ENCODE measurements at places on chromosomes 13 and 19.

DNA sequence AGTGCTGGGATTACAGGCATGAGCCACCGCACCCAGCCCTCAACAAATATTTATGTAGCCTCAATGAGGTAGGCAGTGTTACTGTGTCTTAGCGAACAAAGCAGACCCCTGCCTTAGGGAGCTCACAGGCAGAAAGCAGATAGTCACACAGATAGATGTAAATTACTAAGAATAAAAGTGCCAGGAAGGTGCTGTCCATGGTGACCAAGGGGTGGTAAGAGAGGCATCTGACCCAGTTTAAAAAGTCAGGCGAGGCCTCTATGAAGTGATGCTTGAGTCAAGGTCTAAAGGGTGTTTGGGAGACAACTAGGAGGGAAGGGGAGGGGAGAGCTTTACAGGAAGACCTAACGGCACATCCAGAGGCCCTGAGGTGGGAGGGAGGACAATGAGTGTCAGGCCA is 12.4 kb upstream of the CACNG7 start:
- no peak for DNase-seq

- no peak for DNase-seq
Measured at GRCh38 chr13:51806566-51806965, 2.6 kb upstream of the DHRS12 start.

GRCh38 chr13:36353001-36353400 is 6.8 kb upstream of the SPART start:
- DNase-seq: peak; percentile 38

DNA sequence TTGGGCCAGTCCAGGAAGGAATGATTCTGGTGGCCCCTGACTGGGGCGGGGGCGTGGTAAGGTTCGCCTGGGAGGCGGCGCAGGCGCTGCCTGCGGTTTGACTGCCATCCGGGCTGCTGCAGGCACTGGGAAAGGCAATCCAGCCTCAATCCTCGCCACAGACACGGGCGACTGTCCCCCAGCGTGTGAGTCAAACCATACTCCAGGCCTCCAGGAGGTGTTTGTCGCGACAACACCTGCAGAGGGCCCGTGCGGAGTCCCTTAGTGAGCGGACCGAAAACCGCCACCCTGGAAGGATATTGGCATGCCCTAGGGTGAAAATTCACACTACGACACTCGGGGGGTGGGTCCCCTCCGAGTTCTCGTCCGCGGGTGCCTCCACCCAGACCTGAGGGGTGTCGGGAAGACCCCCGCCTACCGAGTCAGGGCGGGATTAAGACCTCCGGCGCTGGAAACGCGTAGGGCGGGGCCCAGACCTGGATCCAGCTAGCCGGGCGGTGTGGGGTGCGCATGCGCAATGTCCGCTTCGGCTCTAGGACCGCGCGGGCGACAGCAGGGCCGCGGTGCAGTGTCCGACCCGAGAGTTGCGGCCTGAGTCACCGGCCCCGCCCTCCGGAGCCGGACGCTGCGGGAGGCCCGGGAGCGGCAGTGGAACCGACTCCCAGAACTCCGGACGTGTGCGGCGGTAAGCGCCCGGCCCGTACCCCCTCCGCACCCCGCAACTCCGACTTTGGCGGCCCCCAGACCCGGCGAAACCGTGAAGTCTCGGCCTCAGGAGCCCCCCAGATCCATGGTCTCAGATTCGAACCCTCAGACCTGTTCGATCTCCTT is at the start of gene CAPNS1:
TSS of gene CAPNS1 (plus strand) at position 594 of the 831 bp plus-strand sequence. CDS start 946 bp downstream, outside the sequence.
- DNase-seq: peak; percentile 79

DNA sequence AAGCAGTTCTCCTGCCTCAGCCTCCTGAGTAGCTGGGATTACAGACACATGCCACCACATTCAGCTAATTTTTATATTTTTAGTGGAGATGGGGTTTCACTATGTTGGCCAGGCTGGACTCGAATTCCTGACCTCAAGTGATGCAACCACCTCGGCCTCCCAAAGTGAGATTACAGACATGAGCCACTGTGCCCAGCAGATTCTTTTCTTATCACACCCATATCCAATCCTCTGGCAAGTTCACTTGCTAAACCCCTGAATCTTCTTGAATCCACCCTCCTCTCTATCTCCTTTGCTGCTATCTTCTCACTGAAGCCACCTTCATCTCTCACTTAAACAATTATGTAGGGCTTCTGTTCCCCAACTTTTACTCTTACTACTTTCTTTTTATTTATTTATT is 17.5 kb downstream of the TMEM143 start:
- DNase-seq: no peak

- no peak for DNase-seq
Measured at GRCh38 chr19:10896851-10897526, 25.6 kb downstream of the CARM1 start.

GRCh38 chr19:29302002-29302928 is 89.3 kb upstream of the UQCRFS1 start:
- DNase-seq: no peak

- no peak for DNase-seq
Measured at GRCh38 chr19:10245189-10245939, 6.7 kb upstream of the MRPL4 start.

GRCh38 chr19:5925830-5926427 is 11.9 kb downstream of the CAPS start:
- DNase-seq: no peak

DNA sequence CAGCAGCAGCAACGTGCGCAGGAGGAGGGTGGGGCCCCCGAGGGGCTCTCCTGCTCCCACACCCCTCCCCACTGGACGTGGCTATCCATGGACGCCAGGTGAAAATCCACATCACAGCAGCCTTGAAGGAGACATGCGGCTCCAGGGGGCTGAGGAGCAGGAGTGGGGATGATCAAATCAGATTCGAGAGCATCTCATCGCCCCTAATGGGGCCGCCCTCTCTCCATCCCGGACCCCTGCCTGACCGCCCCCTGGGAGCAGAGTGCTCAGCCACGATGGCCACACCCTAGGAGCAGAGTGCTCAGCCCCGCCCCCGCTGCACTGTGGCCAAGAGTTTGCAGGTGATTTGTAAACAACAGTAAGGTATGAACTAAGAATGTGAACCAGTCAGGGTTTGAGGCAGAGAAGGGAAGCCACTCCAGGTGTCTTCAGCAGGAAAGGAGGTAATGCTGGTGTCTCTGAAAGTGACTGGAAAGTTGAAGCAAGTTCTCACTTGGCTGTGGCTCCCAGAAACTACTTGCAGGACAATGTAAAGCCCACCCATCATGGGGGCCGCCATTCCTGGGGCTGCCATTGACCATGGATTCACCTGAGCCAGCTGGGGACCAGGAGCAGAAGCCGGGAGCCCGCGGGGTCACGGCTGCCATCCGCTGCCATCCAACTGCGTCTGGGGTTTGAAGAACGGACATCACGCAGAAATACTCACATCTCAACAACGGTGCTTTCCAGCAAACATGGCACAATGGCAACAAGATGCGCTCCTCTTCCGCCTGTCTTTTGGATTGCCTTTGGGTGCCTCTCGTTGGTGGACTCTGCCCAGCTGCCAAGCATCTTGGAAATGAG is 71.8 kb downstream of the SPACA7 start:
- DNase-seq: no peak

DNA sequence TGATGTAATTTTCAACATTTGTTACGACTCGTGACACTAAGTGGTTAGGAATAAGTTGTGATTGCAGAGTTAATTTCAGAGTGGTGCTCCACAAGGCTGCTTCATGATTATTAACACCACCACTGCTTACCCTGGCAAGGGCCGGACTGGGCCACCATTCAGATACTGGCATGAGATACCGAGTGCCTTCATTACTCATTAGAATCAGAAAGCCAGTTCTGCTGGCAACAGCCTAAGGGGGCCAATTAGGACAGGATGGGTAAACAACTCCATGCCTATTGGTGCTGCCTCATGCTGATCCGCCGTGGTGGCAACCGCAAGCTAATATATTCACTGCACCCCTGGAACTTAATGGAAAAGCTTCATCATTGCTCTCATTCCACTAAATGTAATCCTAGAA is 575.1 kb downstream of the EFNB2 start:
- DNase-seq: no peak

DNA sequence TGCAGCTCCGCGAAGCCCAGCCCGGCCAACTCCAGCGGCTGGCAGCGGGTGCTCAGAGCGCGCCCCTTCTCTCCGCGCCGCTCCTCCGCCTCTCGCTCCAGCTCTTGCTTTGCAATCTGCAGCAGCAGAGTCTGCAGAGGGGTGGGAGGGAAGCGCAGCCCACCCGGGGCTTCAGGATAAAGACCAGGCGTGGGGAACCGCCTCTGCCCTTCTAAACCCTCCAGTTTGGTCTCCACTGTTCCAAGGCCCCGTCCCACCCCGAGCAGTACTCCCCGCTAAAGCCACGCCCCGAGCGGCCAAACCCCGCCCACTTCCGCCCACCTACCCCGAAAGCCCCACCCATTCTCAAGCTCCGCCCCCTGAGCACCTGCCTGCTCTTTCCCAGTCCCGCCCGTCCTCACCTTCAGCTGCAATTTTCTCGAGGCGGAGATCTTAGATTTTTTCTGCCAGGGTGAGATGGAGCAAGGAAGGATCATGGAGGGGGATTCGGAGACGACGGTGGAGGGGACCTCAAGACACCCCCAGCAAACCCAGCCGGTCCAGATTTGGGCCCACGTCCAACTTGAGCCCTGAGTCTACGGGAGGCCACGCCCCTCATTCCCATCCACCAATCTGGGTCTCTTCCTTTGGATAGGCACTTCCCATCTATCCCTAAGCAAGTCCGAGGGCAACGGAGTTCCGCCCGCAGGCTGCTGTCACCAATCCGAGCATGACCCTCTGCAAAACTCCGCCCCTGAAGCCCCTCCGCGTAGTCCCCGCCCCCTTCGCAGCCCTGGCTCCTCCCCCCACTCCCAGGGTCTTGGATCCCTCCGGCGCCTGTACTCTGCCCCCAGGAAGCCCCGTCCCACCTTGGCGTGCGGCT is 1.1 kb downstream of the TNNI3 start:
- DNase-seq: no peak

DNA sequence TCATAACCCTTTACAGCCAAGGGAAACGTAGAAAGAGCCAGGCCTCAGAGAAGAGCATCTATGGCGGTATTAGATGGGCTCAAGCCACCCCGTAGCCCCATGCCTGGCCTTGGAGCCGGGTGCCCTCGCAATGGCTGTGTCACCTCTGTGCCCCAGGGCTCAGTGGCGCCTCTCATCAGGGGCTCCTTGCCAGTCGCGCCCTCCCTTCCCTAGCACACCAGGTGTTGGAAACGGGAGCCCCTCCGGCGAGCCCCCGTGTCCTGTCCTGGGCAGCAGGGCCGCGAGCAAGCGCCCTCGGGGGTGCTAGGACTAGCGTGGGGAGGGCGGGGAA is 453 bp downstream of the ZNF256 start:
- DNase-seq: no peak

GRCh38 chr13:36875961-36876360 is 44.1 kb downstream of the SMAD9 start:
- no peak for DNase-seq
